Spinal cord (tissue), 10 donors: ENCODE measurements at places on chromosomes 1 and 21. TPM values are rescaled to one million over a fixed set of nuclear protein-coding genes. Genes with fewer than 3 reads are reported as not detected.
A peak's percentile ranks its signal among the peaks of the same experiment; 100 is the strongest.

Gene SLC16A4
- total RNA-seq = 24.1 TPM

- DNase-seq = no peak
Measured at GRCh38 chr1:175632667-175633066, 110.7 kb downstream of the TNR start.

DNA sequence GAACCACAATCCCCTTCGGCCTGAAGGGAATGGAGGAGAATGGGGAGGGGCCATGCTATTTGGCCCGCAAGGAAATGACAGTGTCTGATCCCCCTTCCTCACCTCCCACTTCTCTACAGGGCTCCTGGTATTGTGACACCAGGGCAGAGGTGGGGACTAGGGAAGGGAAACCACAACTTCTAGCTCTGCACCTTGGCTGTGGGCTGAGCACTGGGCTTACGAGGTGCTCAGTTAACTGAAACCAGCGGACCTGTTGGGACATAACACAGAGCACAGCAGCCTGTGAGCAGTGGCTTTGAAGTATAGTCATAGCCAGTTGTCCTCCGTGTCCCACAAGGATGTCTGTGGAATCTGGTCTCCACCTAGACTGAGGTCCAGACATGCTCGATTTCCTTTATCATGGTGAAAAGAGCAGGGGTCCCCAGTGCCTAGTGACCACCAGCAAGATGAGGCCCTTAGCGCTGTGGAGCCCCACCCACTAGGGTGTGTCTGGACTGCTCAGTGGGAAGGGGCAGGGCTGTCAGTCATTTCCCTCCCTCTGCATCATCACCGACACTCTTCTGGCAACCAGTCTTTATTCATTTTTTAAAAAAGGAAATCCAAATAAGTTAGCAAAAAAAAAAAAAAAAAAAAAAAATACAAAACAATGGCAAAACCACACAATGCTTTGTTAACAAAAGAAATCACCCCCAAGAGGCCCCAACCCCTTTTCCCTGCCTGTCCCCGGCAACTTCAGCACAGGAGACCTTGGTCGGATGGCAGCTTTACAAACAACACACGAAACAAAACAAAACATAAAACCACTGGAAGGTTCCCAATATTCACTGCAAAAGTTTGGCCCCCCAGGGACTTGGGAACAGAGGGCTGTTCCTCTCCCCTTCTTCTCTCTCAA is 3.0 kb downstream of the MYOG start:
- DNase-seq = no peak

DNA sequence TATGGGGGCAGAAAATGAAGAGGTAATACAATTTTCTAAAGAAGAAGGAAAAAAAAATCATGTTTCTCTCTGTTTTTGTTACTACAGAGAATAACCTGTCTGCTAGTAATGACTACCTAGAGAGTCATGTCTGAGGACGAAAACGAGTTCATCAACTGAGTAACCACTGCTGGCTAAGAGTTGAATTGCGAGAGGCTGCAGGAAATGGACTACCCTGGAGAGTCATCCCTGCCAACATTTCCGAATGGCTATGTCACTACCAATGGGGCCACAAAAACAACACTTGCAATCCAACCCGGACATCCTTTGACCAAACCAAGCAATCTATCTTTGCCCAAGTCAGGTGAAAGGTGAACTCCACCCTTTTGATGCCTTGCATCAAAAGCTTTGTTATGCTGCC is 120.6 kb downstream of the FCRL5 start:
- DNase-seq = no peak

- DNase-seq = no peak
Measured at GRCh38 chr1:45385302-45385701, 45.1 kb upstream of the MUTYH start.

DNA sequence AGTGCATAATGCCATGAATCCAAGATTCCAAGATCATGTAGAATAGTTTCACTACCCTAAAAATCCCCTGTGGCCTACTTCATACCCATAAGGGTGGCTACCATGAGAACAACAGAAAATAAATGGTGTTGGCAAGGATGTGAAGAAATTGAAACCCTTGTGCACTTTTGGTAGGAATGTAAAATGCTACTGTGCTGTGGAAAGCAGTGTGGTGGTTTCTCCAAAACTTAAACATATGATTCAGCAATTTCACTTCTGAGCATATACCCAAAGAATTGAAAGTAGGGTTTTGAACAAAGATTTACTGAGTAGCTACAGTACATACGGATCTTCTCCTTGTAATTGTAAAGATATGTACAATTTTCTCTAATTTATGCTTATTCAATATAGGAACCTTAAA is 16.0 kb downstream of the FNBP1L start:
- no peak for DNase-seq

- no peak for DNase-seq
Measured at GRCh38 chr1:7251454-7251800, 466.2 kb downstream of the CAMTA1 start.

Gene PALMD
- 12.1 TPM for total RNA-seq

Gene ERVH48-1
- not detected for total RNA-seq

Gene HSD3B2
- not detected for total RNA-seq

Gene DNAJC28
- total RNA-seq = 6.2 TPM

Gene CD84
- total RNA-seq = 4.6 TPM

Gene OR2T35
- not detected for total RNA-seq

- DNase-seq = peak; percentile 79
Measured at GRCh38 chr1:201648066-201648906, 109.4 kb downstream of the NAV1 start.
